ENCODE measurements at places on chromosomes 3 and 15. TPM values are rescaled to one million over a fixed set of nuclear protein-coding genes. Genes with fewer than 3 reads are reported as not detected.

DNA sequence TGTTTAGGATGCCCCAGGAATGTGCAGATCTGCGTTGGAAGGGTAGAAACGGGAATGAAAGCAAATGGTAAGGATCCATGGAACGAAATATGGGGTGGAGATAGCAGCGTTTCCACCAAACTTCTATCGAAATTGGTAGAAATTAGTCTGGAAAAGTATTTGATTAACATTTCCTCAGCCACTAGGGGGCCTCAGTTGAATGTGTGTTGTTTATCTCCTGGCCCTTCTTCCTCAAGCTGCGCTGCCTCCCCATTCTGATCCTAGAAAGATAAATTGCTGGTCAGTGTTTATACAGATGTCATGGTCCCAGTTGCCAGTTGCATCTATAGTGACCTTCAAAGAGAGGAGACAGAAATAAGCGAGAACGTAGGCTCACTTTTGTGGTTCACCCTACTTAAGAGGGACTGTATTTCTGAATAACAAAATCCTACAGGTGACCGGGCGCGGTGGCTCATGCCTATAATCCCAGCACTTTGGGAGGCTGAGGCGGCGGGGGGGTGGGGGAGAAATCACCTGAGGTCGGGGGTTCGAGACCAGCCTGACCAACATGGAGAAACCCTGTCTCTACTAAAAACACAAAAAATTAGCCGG is 457.1 kb downstream of the SQOR start:
- DNase-seq, result peak; percentile 14

GRCh38 chr3:45538641-45538986 is 55.9 kb upstream of the LIMD1 start:
- DNase-seq, result no peak

DNA sequence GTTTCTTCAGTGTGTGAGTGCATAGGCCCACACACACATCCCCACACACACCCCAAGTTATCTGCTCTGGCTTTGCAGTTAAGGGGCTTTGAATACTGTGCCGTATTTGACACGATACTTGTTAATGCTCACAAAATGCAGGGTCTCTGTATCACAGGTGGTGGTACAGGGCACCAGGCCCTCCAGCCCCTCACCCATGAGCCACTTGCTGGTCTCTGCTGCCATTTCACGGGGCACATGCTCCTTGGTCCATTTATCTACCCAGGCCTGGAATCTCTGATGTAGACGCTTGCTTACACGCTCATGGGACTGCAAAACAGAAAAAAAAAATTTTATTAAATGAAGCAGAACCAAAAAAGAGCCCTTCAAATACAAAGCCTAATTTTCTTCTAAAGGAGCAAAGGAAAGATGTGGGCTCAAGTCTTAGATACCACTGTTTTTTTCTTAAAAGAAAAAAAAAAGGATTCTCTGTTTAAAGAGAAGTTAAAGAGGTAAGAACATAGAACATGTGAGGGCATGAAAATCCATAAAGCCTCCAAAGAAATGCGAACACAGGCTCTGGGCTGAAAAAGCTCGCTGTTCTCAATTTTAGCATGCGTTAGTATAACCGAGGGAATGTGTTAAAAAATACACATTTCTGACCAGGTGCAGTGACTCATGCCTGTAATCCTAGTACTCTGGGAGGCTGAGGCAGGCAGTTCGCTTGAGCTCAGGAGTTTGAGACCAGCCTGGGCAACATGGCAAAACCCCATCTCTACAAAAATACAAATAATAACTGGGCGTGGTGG is 3.7 kb upstream of the MAN2C1 start:
- DNase-seq, result no peak

DNA sequence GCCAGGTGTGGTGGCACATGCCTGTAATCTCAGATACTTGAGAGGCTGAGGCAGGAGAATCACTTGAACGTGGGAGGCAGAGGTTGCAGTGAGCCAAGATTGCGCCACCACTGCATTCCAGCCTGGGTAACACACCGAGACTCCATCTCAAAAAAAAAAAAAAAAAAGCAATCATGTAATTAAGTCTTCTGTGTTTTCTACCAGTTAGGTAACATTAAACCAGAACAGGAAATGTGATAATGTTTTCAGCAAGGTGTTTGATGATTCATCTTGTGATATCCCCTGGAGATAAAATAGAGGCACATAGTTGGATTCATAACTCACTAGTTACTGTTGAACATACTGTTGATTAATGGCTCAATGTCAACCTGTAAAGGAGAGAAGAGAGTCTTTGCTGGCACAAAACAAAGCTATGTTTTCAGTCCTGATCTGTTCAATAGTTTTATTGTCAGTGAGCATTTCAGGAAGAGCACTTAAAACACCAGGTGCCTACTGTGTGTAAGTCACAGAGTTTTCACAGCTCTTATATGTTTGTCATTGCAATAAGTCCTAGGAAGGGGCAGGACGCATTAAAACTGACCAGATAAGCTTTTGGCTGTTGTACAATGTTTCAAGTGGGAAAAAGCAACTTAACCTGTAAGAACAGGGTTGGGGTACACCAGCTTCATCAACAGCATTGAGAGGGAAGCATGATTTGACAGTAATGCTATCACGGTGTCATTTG is 19.5 kb downstream of the DNAJB11 start:
- DNase-seq, result no peak

- no peak for DNase-seq
These were observed 34.7 kb downstream of the NIPA2 start for GRCh38 chr15:22872936-22873701.

DNA sequence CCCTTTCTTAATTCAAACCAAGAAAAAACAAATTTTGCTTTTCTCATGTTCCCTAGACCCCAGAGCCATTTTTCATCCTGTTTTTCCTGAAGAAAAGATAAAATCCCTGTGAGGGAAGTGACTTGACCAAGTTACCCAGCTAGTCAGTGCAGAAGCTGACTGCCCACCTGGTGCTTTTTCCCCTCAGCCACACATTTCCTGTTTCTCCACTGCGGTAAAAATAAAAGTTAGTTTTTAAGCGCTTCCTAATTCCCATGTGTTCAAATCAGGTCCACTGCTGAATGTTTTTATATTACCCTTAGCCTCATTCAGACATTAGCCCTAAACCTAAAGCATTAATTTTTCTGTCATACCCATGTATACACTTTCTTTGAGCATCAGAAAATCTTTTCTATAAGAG is 26.1 kb downstream of the PPP2R3A start:
- DNase-seq, result no peak

- DNase-seq, result no peak
These were observed 211.4 kb upstream of the ZNF385D start for GRCh38 chr3:21962456-21962855.

DNA sequence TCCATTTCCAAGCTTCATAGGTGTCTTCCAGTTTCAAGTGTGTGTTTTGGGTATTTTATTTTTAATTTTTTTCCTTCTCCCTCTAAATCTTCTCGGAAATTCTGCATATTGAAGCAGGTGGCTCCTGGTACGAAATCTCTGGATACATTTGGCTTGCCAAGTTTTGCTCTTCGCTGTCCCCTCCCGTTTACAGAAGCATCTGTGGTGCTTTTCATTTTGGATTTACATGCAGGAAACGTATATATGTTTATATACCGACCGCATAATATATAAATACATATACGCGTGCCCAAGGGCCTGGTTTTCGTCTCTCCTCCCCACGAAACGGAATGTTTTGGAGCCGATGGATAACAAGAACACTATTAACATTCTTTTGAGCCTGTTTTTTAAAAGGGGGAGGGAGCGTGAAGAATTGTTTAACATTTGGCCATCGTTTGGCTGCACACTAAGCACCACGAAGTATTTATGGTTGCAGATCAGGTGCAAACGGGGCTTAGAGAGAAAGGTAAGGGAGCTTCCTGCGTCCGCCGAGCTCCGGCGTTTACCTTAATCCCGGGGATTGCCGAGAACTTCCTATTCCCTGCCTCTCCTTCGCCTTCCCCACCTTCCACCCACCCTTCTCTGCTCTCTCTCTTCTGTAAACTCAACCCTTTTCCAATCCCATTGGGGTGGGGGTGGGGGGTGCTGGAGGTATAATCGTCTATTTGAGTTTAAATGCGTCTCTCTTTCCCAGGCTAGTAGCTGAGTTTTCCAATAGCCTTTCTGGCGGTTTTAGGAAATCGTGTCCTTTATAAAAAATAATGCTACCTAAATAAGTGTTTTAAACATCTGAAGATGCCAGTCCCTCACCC is 1.1 kb upstream of the NLGN1 start:
- no peak for DNase-seq

DNA sequence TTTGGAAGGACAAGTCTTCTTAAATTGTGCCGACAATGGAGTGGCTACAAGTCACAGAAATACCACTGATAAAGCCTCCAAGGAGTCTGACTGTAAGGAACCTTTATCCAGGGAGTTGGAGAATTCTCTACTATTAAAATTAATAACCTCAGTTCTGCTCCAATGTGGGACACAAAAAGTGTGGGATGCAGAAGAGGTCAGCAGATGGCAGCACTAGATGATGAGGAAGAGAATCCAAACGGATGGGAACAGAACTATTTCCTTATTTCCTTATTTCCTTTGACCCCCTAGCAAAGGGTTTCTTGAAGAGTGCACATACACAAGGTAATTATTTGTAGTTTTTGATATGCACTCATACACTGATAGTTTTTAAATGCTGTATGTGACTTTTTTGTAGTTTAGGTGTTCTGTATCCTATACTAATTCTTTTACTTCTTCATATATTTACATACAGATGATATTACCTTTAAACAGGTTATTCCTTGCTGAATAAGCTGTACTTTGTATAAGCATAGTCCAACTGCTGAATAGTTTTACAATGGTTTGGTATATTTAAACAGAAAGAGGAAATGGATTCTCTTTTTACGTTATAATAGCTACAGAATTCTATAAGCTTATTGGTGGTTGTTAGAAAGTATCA is 25.6 kb upstream of the NLGN1 start:
- DNase-seq, result no peak

DNA sequence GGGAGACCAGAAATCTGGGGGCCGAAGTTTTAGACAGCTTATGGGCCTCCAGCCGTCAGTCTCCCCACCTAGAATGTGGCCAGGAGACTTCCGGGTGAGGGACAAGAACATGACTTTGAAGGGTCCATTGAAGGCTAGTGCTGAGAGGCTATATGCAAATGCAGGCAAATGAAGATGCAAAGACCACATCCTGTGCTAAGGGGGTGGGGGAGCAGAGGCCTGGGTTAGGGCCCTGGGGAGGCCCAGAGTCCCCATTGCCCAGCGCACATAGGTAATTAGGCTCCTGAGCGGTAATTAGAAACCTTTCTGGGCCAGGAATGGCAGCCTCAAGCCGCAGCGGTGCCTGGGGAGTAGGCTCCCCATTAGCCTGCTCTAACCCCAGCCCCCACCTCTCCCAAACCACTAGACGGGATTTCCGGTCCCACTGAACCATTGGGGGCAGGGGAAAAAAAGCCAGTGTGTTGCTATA is 6.8 kb downstream of the CSK start:
- peak; percentile 61 for DNase-seq

GRCh38 chr3:145055375-145056076 is 1083.9 kb downstream of the DIPK2A start:
- DNase-seq, result no peak

The RETNLB gene
- 62.7 TPM for total RNA-seq

DNA sequence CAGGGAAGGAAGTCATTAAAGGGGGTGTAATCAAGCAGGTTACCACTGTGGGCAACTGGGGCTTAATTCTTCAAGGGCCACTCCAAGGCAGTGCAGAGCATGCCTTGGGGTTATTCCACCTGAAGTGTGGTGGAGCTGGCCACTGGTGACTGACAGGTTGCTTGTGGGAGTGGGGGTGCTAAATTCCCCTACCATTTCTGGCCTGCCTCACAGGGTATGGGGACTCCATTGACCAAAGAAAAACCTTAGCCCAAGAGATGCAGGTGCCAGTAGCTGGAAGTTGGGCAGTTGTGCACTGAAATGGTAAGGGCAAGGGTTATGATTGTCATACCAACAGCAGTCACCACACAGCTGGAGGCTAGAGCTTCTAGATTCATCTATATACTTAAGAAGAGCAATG is 93.4 kb downstream of the ZNF621 start:
- no peak for DNase-seq

The KLHL40 gene
- total RNA-seq, result not detected

DNA sequence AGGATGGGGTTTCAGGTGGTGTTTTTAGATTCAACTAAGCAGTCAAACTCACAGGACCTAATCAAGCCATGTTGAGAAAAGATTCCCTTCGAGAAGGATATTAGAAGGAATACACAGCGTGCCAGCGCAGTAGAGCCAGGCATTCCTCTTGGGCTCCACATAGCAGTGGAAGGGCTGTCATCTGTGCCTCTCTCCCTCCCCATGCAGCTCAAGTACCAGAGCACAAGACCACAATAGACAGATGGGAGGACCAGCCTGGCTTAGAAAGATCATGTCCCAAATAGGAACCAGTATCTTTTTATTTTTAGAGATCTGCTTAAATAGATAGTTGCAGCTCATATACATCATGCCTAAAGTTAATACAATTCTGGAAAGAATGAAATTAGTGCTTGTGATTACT is 37.9 kb downstream of the LMLN start:
- no peak for DNase-seq

The ESYT3 gene
- 3.7 TPM for total RNA-seq

The TMEM158 gene
- total RNA-seq, result 0.82 TPM

The GREM1 gene
- total RNA-seq, result 12.1 TPM

GRCh38 chr3:138124188-138124587 is 8.0 kb downstream of the A4GNT start:
- DNase-seq, result no peak

- peak; percentile 40 for DNase-seq
These were observed 2.0 kb downstream of the FOXP1 start for GRCh38 chr3:71581457-71582035.

The SPINK8 gene
- not detected for total RNA-seq

DNA sequence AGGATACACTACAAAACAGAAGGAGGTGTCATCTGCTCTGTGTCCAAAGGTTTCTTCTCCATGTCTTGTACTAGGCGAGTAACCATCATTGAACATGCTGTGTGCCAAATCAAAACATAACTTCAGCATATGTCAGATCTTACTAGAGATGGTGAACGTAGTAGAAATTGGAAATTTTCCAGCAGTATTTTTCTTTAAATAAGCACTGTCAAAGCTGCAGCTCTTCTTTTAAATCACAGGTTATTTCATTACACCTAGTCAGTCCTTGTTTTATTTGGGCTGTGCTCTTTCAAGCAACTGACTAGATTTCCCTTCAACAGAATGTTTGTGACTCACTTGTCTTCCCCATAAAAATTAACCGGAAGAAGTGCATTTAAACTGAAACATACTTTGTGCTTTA is 46.5 kb downstream of the MSL2 start:
- DNase-seq, result no peak

GRCh38 chr3:187507905-187508304 is 139.7 kb downstream of the RTP4 start:
- no peak for DNase-seq

The PLSCR5 gene
- not detected for total RNA-seq

All from transverse colon (tissue), 4 donors.